Placental pericyte (primary cell): ENCODE measurements at places on chromosomes 5 and 9. TPM values are rescaled to one million over a fixed set of nuclear protein-coding genes. Genes with fewer than 3 reads are reported as not detected.

IL13 gene
- total RNA-seq = not detected in 2 replicates

CDC23 gene
- total RNA-seq = 19.3 and 33.2 TPM in 2 replicates

PCDHB4 gene
- 0.14 TPM in 1 of 2 replicates, not detected in the other for total RNA-seq

ZNF354C gene
- 3.9 and 7.0 TPM in 2 replicates for total RNA-seq

DAPK1 gene
- 4.0 and 51.6 TPM in 2 replicates for total RNA-seq

TMEFF1 gene
- total RNA-seq = 0.88 and 1.6 TPM in 2 replicates

IGFBPL1 gene
- 0.43 TPM in 1 of 2 replicates, not detected in the other for total RNA-seq

TLE4 gene
- 24.9 and 32.4 TPM in 2 replicates for total RNA-seq

RAI14 gene
- 295 and 337 TPM in 2 replicates for total RNA-seq

ZNG1F gene
- 2.6 and 5.6 TPM in 2 replicates for total RNA-seq

TSSK1B gene
- 0.57 and 0.66 TPM in 2 replicates for total RNA-seq

C9orf43 gene
- total RNA-seq = 0.43 and 0.66 TPM in 2 replicates

HAPLN1 gene
- 1.1 TPM in 1 of 2 replicates, not detected in the other for total RNA-seq

SEMA6A gene
- 1.1 TPM in 2 replicates for total RNA-seq

GABBR2 gene
- total RNA-seq = 0.44 and 8.3 TPM in 2 replicates

PLPPR1 gene
- total RNA-seq = not detected in 2 replicates

NOTCH1 gene
- 30.4 and 32.9 TPM in 2 replicates for total RNA-seq

GDA gene
- under 0.01 and 0.57 TPM in 2 replicates for total RNA-seq

WNT8A gene
- not detected in 2 replicates for total RNA-seq

FOXD4L4 gene
- 0.14 TPM in 1 of 2 replicates, not detected in the other for total RNA-seq

SLC46A2 gene
- not detected in 2 replicates for total RNA-seq

EFNA5 gene
- total RNA-seq = 0.66 and 7.3 TPM in 2 replicates

ZDHHC11 gene
- total RNA-seq = 2.4 and 2.9 TPM in 2 replicates

AGXT2 gene
- total RNA-seq = not detected in 2 replicates

TAF1L gene
- total RNA-seq = under 0.01 TPM in 1 of 2 replicates, not detected in the other

NAIP gene
- 2.4 and 3.3 TPM in 2 replicates for total RNA-seq

ARHGEF37 gene
- total RNA-seq = 0.44 and 1.0 TPM in 2 replicates

PCDHGA11 gene
- 12.7 and 19.2 TPM in 2 replicates for total RNA-seq

KIF27 gene
- 3.1 and 4.4 TPM in 2 replicates for total RNA-seq

ZER1 gene
- total RNA-seq = 19.0 and 35.0 TPM in 2 replicates

CTNND2 gene
- total RNA-seq = not detected in 2 replicates

GFRA3 gene
- total RNA-seq = not detected in 2 replicates

FYB1 gene
- total RNA-seq = 0.43 TPM in 1 of 2 replicates, not detected in the other

MSX2 gene
- total RNA-seq = 7.0 and 8.8 TPM in 2 replicates

OGN gene
- not detected in 2 replicates for total RNA-seq

FEM1C gene
- 14.0 and 17.8 TPM in 2 replicates for total RNA-seq

RANBP3L gene
- under 0.01 TPM in 1 of 2 replicates, not detected in the other for total RNA-seq

SLCO6A1 gene
- under 0.01 and 0.14 TPM in 2 replicates for total RNA-seq

STPG3 gene
- total RNA-seq = not detected in 2 replicates

INSYN2B gene
- 4.6 and 37.8 TPM in 2 replicates for total RNA-seq

SH3TC2 gene
- 0.44 and 10.6 TPM in 2 replicates for total RNA-seq

FAM221B gene
- total RNA-seq = not detected in 2 replicates

RIC1 gene
- total RNA-seq = 40.5 and 71.6 TPM in 2 replicates

RASGRF2 gene
- 53.2 and 53.7 TPM in 2 replicates for total RNA-seq

TYRP1 gene
- 1.4 and 13.8 TPM in 2 replicates for total RNA-seq

PTGES gene
- 3.9 and 138 TPM in 2 replicates for total RNA-seq

SEMA5A gene
- 31.1 and 116 TPM in 2 replicates for total RNA-seq

PCDHGB6 gene
- total RNA-seq = 4.3 and 5.3 TPM in 2 replicates

PTPRD gene
- 3.1 and 4.6 TPM in 2 replicates for total RNA-seq

GAS1 gene
- total RNA-seq = 10.3 and 12.6 TPM in 2 replicates
